NT2/D1 (cell line): ENCODE measurements at places on chromosomes 13 and 19.

DNA sequence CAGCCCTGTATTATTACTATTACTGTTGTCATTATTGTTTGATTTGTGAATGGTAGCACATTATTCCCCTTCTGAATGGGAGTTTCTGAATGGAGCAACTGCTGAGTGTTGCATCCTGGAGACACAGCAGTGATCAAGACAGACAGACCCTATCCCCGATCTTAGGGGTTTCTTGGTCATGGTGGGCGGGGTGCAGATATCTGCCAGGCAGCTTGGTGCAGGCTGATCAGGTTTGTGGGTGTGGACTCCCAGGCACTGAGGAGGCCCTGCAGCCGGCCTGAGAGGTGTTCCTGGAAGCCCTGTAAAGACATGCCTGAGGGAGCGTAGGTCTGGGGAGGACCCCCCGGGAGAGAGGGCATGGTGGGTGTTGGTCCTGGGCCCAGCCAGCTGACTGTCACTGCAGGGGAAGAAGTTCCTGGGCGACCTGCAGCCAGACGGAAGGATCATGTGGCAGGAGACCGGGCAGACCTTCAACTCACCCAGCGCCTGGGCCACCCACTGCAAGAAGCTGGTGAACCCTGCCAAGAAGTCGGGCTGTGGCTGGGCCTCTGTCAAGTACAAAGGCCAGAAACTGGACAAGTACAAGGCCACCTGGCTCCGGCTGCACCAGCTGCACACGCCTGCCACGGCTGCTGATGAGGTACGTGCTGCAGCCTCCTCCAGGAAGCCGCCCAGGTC is 2.1 kb downstream of the MPND start:
- DNase-seq: no peak

DNA sequence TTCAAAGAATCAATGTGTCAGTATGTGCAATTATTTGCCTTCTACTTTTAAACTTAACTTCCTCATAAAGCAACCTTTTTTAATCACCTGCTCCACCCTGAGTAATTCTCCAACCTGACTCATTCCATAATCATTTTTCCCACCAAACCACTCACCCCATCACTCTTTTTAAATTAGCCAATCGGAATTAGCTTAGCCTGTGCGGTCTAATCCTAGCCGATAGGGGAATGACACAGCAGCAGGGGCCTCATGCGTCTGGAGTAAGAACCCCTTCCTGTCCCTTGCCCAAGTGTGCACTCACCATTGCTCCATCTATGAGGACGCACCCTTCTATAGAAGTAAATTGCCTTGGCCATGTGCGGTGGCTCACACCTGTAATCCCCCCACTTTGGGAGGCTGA is 27.4 kb upstream of the ZNF83 start:
- DNase-seq: no peak

DNA sequence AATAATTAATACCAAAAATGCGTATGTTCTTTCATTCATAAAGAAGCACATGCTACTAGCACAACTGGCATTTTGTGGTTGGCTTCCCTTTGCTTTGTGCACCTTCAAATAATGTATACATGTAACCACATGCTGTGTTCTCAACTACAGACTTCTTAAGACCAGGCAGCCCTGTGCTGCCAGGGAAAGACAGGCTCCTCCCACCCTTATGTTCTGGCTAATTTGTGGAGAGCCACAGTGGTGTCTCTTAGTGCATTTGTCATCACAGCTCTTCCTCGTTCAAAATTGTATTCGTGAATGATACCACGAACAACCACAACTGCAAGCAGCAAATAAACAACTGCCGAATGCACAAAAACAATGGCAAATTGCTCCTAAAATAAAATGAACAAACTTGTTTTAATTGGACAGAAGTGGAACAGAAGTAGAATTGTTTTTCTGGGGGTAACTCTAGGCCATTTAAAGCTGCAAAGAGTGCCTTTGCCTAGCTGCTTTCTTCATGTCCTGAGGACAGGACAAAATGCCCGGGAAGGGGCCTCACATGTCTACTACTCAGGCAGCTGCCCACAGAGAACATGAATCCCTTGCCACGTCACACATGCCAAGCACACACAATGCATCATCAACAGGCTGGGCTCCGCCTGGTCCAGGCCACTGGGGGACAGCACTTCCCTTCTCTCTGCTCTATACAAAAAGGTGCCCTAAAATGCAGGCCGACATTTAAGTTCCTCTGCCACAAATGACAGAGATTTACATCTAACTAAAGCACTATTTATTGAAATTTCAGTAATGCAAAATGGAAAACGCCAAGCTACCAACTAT is 21.7 kb downstream of the IRS2 start:
- no peak for DNase-seq

GRCh38 chr19:2500156-2500555 is 24.2 kb downstream of the GADD45B start:
- DNase-seq: no peak

DNA sequence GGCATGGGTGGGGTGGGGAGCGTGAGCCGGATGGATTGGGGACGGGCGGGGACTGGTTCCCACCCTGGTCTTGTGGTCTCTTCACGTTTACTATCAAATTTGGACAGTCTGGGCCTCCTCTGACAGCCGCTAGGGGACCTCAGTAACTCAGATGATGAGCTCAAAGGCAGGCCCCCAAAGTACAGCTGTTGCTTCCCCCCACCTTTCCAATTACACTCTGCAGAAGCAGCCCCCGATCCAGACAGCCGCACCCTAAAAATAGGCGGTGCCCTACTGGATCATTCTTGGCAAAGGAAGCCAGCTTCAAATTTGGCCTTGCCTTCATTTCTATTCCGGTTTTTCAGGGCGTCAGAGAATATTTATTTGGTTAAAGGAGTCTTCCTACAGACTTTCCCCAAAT is 1.9 kb upstream of the FOXO1 start:
- no peak for DNase-seq

DNA sequence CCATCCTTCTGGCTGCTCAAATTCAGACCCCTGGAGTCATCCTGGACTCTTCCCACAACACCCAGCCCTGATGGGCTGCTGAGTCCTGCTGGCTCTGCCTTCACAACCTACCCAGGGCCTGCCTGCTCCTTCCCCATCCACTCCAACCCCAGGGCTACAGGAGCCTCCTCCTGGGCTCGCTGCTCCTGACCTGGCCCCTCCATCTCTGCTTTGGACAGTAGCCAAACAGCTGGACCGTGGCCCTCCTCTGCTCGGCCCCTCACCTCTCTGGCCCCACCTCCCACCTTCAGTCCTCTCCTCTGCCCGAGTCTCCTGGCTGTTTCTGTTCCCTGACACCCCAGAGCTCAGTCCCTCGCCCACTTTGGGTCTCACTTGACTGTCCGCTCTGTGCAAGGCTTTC is 66.7 kb downstream of the CEBPG start:
- DNase-seq: no peak

GRCh38 chr19:32945260-32945659 is 26.5 kb downstream of the CEP89 start:
- no peak for DNase-seq

DNA sequence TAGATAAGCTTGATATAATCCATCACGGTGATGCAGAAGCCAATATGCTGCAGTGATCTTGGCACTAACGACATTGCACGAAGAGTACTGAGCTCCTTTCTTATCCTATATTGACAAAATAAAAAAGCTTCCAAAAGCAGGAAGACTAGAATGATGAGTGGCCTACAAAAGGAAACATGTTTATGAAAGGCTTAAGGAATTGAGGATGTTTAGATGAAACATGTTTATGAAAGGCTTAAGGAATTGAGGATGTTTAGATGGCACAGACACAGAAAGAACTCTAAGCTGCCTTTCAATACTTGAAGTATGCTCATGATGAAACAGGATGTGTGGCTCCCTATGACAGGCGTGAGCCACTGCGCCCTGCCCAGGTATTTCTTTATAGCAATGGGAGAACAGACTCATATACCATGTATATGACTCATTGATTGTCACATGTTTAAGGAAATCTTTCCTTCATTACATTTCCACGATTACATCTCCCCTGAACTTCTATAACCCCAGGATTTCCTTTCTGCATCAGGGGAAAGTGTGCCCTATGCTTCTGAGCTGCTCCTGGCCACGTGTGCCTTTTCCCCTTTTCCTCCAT is 690.8 kb upstream of the ARGLU1 start:
- DNase-seq: no peak

GRCh38 chr19:2352121-2352520 is 7.9 kb upstream of the TMPRSS9 start:
- DNase-seq: no peak

GRCh38 chr19:41521931-41522555 is 53.9 kb upstream of the CEACAM21 start:
- DNase-seq: no peak

- no peak for DNase-seq
Observed at GRCh38 chr13:85828094-85828684, 29.0 kb upstream of the SLITRK6 start.

GRCh38 chr19:40960062-40960685 is 30.9 kb upstream of the CYP2B6 start:
- no peak for DNase-seq

GRCh38 chr19:43636121-43636683 is 3.4 kb downstream of the CADM4 start:
- no peak for DNase-seq

GRCh38 chr13:98792785-98793495 is 40.5 kb upstream of the SLC15A1 start:
- DNase-seq: no peak

GRCh38 chr13:110444226-110444653 is 117.3 kb downstream of the RAB20 start:
- DNase-seq: no peak

- DNase-seq: no peak
Observed at GRCh38 chr13:99255271-99255670, 2.9 kb downstream of the GPR18 start.

GRCh38 chr13:93554514-93554913 is 327.9 kb downstream of the GPC6 start:
- peak; percentile 15 for DNase-seq

DNA sequence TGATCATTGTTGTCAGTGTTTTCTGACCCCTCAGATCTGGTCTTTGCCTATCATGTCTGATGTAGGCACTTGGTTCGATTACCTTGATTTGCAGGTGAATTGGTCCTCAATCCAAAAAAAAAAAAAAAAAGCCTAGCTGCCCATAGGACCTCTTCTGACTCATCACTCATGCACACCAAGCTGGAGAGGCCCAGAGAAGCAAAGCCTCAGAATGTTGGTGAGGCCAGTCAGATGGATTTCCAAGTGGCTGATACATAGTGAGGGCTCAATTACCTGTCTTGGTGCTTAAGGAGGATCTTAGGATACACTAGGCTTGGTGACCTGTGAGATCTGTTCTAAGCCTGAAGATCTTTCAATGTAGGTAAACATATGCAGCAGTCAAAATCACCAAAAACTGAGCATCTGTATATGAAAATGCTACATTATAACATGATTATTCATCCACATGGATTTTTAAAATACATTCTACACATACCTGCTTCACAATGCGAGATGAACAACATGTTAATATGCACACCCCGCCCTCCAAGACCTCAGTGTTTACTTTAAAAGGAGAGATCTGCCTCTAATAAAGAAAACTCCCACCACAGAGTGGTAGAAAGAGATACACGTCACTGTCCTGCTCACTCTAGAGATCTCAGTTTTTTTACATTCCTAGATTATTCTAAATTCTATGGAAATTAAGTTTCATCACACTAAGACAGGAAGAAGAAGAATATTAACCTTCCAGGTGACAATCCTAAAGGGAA is 79.9 kb upstream of the RAP2A start:
- no peak for DNase-seq

GRCh38 chr13:20064128-20064527 is 96.7 kb downstream of the GJA3 start:
- no peak for DNase-seq

DNA sequence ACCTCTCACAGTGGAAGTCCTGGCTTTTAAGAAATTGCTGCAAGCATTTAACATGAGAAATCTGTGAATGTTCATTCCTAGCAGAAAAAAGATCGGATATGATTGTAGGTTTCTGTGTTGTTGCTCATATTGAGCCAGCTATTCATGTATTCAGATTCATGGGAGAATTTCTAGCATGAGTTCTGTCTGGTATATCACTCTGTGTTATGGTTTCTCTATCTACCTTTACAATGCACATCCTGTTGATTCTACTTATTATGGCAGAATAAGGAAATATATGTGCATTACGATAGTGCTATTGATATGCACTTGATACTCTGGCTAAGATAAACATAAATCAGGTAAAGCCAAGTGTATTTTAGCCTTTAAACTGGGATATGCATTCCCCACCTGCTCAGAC is 138.2 kb downstream of the KCNRG start:
- no peak for DNase-seq

DNA sequence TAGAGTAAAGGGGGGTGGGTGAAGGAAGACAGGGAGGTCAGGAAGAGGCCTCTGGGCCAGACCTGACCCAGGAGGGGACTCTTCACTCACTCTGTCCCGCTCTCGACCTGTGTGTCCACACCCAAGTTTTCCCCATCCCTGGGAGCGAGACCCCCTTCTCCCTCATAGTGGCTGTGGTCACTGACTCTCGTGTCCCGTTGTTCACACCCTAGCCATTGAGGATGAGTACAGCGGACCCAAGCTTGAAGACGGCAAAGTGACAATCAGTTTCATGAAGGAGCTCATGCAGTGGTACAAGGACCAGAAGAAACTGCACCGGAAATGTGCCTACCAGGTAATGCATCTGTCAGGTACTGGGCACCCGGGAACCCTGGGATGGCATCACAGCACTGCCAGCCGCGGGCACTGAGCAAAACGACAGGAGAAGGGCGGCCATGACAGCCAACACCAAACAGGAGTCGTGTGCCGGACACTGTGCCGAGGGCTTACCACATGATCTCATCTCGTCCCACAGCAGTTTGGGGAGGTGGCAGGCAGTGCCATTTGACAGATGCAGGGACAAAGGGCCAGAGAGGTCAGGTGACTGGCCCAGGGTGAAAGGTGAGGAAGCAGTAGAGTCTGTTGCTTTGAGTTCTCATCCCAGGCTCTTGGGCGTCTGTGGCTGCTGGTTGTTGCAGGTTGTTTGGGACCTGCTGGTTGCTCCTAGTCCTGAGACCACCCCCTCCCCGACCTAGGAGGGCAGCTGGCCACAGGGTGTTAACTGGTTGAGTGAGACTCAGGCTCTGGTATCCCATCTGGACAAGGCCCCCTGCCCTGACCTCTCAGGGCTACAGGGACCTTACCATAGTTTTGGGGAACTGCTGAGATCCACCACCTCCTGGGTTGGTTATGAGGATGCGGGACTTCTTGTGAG is 29.6 kb downstream of the PPP5C start:
- no peak for DNase-seq

DNA sequence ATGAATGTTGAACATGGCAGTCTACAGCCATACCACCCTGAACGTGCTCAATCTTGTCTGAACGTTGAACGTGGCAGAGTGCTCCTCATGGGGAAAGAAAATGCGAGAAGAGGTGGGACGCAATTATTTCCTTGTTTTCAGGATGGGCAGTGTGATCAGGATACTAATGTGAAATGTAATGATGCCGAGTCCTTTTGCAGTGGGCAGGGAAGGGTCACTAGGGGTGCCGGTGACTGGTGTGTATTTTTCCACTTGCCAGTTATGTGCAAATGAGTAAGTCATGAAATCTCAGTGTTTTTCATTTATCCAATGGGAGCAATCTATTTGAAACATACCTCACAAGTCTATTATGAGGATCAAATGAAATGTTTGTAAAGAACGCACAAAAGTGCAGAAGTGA is 84.8 kb downstream of the LNX2 start:
- DNase-seq: no peak

- no peak for DNase-seq
Observed at GRCh38 chr19:50447750-50448149, 15.1 kb downstream of the MYBPC2 start.
